Kidney glomerular epithelial cell (primary cell): ENCODE measurements at places on chromosomes 7 and 10.
A peak's percentile ranks its signal among the peaks of the same experiment; 100 is the strongest.

GRCh38 chr10:133166828-133167692, 7.0 kb downstream of the KNDC1 start:
- no peak for DNase-seq

GRCh38 chr7:141884539-141885225, 31.5 kb upstream of the OR9A4 start:
- no peak for DNase-seq

DNA sequence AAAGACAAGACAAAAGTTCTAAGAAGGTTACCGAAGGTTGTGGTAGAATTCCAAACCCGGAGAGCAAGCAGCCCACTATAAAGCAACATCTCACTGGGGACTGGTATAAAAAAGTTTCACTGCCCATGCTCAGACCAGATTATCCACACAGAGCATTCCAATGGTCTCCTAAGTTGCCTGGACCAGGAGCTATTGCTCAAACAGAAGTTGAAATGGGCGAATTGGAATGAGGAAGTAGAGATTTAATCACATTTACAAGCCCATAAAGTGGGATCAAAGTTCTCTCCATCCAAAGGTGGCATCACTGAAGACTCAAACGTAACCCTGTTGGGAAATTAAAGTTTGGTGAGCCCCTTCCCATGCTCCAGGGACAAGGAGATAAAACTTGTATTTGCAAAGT, 19.8 kb downstream of the OR2F1 start:
- DNase-seq: no peak

DNA sequence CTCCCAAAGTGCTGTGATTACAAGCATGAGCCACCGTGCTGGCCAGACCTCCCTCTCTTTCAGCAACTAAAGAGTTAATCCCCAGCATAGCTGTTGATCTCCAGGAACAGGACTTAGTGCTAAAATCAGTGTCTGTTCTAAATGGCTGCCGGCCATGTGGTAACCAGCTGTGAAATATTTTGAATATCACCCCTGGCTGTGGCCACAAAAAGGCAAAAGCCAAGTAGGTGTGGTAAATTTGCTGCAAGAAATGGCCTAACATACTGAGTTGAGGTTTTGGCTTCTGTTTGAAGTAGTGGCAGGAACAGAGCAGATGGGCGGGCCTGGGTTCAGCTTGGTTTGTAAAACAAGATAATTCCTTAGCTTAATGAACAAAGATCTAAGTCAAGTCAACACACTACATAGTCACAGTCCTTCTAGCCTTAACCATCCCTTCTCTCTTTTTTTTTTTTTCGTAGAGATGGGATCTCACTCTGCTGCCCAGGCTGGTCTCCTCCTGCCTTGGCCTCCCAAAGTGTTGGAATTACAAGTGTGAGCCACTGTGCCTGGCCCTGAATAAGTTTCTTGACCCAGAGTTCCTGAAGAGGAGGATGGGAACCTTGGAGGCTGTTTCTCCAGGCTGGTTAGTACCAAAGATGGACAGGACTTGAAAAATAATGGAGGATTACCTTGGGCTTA, 22.7 kb upstream of the AGFG2 start:
- no peak for DNase-seq

DNA sequence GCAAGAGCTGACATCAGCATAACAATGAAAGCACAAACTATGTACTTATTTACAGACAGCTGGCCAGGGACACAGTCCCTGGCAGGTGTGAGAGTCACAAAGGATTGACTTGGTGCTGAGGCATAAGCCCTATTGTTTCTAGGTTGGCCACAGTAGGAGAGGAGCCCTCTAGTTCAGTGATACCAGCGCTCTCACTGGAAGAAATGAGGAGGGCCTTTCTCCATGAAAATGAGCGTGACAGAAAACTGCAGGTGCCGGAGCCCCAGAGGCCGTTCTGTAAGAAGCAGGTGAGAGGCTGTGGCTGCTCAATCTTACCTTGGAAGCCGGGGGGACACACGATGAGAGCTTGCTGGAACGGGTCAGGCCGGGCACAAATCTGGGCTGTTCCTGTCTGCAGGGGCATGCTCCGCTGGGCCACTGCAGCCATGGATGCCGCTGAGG, 90.5 kb downstream of the CLEC2L start:
- DNase-seq: no peak

DNA sequence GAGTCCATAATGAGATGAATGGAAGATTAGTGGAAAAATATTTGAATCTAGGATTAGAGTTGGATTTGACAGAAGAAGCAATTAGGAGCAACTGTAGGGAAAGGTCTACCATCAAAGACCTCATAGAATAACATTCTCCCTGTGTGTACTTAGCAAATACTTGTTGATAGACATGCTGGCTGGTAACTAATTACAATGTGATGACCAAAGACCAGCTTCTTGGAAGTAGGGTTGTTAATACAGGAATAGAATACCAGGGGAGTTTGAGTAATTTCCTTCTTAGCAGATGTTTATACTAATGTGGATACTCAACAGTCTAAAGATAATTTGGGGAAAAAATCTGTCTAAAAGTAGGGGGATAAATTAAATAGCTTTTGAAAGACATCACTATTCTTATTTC, 357.5 kb upstream of the BMPER start:
- no peak for DNase-seq

DNA sequence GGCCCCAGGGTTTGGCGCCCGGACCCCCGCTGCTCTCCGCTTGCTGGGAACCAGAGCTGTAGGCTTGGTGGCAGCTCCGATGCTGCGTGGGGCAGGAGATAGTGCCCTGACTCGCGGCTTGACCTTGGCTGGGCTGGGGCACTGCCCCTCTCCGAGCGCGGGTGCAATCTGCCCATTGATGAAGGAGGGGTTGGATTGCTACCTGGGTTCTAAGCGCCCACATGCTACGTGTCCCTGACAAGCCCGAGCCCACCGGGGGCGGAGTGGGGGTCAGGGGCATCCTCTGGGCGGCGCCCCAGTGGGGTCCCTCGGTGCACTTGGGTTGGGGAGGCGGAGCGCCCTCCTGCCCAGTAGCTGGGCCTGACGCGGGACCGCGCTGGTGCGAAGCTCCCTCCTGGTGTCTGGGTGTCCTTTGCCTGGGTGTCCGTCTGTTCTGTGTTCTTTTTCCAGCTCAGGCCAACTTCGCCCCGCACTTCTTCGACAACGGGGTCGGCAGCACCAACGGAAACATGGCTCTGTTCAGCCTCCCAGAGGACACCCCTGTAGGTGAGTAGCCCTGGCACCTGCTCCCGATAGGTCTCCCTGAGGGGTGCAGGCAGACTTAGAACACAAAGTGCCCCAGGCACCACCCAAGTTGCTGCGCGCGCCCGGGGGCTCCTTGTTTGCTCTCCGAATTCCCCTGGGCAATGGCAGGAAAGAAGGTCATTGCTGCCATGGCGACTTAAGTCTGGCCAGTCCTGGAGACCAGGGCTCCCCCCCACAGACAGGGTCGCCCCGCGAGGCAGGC, 900 bp downstream of the CDHR1 start:
- DNase-seq: no peak

- DNase-seq: no peak
These were observed 55.3 kb downstream of the COBL start for GRCh38 chr7:51261117-51261835.

DNA sequence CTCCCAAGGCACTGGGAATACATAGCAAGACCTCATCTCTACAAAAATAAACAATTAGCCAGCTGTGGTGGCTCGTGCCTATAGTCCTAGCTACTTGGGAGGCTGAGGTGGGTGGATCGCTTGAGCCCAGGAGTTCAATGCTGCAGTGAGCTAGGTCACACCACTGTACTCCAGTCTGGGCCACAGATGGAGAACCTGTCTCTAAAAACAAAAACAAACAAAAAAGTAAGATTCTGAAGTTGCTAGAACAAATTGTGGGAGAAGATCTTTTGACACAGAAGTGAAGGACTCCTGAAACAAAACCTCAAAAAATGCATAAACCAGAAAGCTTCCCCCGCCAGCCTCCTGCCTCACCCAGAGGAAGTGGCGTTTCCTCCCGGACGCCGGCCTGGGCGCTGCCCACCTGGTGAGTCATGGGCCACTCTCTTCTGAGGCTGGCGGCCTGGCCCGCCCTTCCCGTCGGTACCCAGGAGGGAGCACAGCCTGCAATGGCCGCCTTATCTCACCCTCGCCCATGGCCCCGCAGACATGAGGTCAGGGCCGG, 25.4 kb upstream of the ELN start:
- DNase-seq: peak; percentile 65

- no peak for DNase-seq
These were observed 41.4 kb upstream of the GTF2I start for GRCh38 chr7:74615933-74616780.

GRCh38 chr7:2451171-2452073, 24.8 kb downstream of the GRIFIN start:
- peak; percentile 46 for DNase-seq

DNA sequence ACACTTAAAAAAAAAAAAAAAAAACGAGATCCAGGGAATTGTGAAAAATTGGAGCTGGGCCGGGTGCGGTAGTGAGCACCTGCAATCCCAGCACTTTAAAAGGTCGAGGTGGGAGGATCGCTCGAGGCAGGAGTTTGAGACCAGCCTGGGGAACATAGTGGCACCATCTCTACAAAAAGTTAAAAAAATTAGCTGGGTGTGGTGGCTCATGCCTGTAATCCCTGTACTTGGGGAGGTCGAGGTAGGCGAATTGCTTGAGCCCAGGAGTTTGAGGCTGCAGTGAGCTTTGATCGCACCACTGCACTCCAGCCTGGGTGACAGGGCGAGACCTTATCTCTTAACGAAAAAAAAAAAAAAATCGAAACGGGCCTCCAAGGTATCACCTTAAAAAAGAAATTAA, 2.0 kb downstream of the CLDN4 start:
- no peak for DNase-seq

GRCh38 chr7:142770661-142771352, at the start of gene PRSS2:
TSS of gene PRSS2 (plus strand) at chr7:142770970. CDS start at chr7:142770983, 13 bp downstream.
- no peak for DNase-seq

DNA sequence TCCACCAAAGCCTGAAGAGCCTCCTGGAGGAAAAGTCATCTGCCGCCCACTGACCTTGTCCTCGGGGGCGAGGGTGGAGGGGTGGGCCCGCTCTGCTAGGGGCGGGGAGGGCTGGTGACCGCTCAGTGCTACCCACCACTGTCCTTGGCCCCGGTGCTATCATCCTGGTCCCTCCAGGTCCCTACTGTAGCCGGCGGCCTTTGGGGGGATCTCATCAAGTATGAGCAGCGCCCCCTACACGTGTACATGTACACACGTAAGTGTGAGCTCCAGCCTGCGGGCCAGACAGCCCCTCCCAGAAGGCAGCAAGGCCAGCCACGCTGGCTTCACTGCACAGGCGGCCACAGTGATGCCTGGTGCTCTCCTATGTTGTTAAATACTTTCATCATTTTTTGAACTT, 19.6 kb downstream of the TTYH3 start:
- DNase-seq: no peak

DNA sequence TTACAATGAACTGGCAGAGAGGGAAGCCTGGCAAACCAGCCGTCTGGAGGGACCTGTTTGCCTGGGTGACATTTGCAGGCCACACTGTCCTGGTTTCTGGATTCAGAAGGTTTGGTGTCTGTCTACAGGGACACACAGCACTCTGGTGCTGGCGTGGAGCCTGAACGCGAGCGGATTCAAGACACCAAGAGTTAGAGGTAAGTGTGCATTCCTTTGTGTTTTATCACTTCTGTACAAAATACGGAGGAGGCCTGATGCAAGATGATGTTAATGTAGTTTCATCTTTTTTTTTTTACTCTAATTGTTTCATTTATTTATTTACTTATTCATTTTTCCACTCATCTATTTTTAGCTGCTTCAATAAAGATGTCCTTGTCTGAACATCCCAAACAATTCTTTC, 485.3 kb upstream of the ADARB2 start:
- DNase-seq: peak; percentile 62

DNA sequence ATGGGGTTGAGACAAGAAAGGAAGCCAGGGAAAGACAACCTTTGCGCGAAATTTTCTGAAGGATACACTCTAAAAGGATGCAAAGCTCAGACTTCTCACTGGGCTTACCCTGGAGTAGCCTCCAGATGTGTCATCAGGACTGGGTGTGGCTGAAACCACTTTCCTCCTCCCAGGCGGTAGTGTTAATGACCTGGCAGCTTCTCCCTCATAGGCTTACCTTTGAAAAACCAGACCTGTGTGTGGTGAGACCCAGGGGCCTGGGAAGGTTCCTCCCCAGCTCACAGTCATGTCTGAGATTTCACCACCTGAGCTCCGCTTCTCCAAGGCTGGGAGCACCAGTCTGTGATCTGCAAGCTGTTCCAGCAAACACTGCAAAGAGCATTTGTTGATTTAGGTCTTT, 93.7 kb downstream of the EPC1 start:
- no peak for DNase-seq

GRCh38 chr10:10078446-10078845, 939.2 kb upstream of the CELF2 start:
- no peak for DNase-seq

- no peak for DNase-seq
These were observed 1605.4 kb upstream of the LRRTM3 start for GRCh38 chr10:65320236-65321026.

DNA sequence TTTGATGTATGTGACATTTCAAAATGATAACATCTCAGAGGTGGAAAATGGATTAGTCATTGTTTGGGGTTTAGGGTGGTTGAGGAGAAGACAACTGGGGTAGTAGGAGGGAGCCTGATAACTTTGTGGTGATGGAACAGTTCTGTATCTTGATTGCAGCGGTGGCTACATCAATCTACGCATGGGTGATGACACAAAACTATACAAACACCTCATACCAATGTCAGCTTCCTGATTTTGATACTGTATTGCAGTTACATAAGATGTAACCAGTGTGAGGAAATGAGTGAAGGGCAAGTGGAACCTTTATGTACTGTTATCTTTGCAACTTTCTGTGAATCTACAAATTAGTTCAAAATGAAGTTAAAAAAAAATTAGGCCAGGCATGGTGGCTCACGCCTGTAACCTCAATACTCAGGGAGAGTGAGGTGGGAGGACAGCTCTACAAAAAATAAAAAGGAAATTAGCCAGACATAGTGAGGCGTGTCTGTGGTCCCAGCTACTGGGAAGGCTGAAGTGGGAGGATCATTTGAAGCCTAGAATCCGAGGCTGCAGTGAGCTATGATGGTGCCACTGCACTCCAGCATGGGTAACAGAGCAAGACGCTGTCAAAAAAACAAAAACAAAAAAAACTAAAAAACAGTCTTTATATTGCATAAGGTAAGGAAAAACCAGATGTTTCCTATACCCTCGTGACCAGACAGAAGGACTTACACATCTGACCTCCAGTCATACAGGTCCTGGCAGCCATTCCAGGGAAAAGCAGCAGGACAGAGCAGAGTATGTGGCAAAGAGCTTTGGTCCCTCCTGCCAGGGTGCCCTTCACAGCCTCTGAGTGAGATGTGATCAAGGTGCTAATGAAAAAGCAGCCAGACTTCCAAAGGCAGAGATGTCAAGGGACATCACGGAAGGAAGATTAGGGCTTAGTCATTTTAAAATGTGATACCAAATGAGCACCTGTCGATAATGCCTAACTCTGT, 50.8 kb downstream of the CYTH3 start:
- DNase-seq: no peak

DNA sequence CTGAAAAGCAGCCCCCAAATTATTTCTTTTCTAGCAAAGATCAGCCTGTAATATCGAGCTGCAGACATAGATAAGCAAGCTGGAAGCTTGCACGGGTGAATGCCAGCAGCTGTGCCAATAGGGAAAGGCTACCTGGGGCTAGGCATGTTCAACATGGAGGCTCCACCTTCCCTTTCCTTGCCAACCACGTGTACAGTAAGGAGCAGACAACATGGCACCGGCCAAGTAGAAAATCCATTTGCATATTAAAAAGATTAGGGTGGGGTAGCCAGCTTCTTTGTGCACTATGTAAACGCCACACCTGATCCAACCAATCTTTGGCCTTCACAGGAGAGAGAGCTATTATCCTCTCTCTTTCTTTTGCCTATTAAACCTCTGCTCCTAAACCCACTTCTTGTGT, 56.7 kb upstream of the SEPHS1 start:
- DNase-seq: no peak

- DNase-seq: no peak
These were observed 749.4 kb downstream of the AUTS2 start for GRCh38 chr7:70347463-70348254.
